ENCODE measurements at places on chromosomes 12 and 14.

DNA sequence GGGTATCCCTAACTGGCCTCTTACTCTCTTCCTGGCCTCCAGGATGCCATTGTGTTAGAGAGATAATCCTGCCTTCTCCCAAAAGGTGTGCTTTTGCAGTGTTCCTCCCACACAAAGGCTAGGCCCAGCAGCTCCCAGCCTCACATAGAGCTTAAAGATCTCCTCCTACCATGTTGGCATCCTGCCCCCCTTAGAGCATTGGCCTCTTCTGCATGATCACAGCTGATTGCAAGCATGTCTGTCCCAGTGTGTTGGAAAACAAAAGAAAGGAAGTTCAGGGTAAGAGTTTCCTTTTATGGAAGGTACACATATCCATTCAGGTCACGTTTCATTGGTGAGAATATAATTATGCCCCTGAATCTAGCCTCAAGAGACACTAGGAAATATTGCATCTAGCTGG is 405.4 kb downstream of the TMTC2 start:
- DNase-seq, result peak; percentile 63

GRCh38 chr12:131097202-131098177 is 143.8 kb downstream of the ADGRD1 start:
- DNase-seq, result no peak

GRCh38 chr12:122870867-122871664 is 24.9 kb downstream of the VPS37B start:
- peak; percentile 80 for DNase-seq

- DNase-seq, result no peak
These were observed 61.7 kb downstream of the PRMT8 start for GRCh38 chr12:3552726-3553045.

DNA sequence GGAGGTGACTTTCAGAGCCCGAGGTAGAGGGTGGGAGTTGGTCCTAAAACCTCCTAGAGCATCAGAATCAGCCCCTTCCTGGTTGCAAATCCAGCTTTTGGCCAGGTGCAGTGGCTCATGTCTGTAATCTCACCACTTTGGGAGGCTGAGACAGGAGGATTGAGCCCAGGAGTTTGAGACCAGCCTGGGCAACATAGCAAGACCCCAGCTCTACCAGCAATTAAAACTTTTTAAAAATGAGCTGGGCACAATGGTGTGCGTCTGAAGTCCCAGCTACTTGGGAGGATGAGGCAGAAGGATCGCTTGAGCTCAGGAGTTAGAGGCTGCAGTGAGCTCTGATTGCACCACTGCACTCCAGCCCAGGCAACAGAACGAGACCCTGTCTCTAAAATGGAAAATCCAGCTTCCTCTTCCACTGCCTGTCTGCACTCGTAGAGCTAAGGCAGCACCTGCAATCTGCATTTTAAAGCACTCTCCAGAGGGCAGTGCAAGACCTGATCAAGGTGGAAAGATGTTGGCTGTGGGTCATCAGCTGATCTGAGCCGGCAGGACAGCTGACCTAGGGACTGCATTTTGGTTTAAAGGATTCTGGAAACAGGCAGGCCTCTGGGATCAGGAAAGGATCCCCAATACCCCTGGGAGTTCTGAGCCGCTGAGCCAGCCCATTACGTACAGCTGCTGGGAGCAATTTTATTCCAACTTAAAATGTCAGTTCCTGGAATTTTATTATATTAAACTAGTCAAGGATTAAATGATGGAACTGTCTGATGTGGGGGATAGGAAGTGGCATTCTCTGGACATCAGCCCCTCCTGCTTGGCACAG is 1.8 kb upstream of the TESC start:
- peak; percentile 23 for DNase-seq
